Skin of body (tissue), 3 donors: ENCODE measurements at places on chromosomes 13 and 19. TPM values are rescaled to one million over a fixed set of nuclear protein-coding genes. Genes with fewer than 3 reads are reported as not detected.

DNA sequence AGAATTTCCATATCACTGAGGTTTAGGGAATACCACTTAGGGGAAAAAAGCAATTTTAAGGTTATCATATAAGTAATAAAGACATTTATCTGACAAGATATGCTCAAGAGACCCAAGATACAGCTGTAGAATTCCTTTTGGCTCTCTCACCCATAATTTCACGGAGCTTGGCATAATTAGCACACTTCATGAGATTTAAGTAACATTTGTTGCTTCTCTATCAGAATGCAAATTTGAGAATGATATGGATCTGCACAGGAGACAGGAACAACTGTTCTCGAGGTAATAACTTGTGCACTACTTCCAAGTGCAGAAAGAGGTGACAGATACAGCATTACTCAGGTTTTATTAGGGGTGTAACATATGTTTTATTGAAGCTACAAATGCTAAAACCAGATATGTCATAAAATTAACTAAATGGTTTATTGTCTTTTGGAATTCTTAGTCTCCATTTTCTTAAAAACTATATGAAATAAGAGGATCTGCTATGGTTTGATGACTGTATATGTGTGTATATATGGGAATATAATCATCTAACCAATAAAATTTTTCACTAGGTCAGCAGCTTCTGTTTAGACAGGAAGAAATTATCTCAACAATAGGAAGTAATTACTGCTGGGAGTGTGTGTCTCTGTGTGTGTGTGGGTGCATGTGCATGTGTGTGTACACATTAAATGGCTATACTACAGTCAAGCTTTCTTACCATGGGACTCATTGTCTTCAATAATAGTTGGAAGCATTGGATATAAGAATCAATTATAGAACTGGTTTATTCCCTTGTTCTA lies 401.3 kb downstream of the PCDH17 start:
- DNase-seq = no peak

GRCh38 chr19:56750658-56751057 lies 79.1 kb upstream of the ZNF835 start:
- DNase-seq = no peak

The CFAP97D2 gene
- total RNA-seq = not detected

GRCh38 chr19:51771376-51772130 lies 10.6 kb downstream of the FPR2 start:
- DNase-seq = no peak

The OR7E24 gene
- total RNA-seq = not detected

- no peak for DNase-seq
Measured at GRCh38 chr13:112851107-112852038, 117.6 kb upstream of the MCF2L start.
